ENCODE measurements at places on chromosomes 3 and 15. TPM values are rescaled to one million over a fixed set of nuclear protein-coding genes. Genes with fewer than 3 reads are reported as not detected.

Gene LTF
- total RNA-seq, result 1.1 TPM

Gene GOLGA8G
- not detected for total RNA-seq

Gene FOXP1
- total RNA-seq, result 164 TPM

Gene SLC2A2
- total RNA-seq, result 115 TPM

Gene STRC
- total RNA-seq, result 4.7 TPM

Gene CNBP
- total RNA-seq, result 235 TPM

Gene HHATL
- total RNA-seq, result not detected

Gene LMAN1L
- total RNA-seq, result not detected
